ENCODE measurements at places on chromosomes 2 and 18.
A peak's percentile ranks its signal among the peaks of the same experiment; 100 is the strongest.

GRCh38 chr18:24482821-24483220 lies 22.4 kb downstream of the HRH4 start:
- no peak for DNase-seq

GRCh38 chr2:235055891-235056516 lies 104.2 kb downstream of the SH3BP4 start:
- DNase-seq: no peak

GRCh38 chr2:208984376-208985090 lies 439.3 kb upstream of the MAP2 start:
- DNase-seq: no peak

DNA sequence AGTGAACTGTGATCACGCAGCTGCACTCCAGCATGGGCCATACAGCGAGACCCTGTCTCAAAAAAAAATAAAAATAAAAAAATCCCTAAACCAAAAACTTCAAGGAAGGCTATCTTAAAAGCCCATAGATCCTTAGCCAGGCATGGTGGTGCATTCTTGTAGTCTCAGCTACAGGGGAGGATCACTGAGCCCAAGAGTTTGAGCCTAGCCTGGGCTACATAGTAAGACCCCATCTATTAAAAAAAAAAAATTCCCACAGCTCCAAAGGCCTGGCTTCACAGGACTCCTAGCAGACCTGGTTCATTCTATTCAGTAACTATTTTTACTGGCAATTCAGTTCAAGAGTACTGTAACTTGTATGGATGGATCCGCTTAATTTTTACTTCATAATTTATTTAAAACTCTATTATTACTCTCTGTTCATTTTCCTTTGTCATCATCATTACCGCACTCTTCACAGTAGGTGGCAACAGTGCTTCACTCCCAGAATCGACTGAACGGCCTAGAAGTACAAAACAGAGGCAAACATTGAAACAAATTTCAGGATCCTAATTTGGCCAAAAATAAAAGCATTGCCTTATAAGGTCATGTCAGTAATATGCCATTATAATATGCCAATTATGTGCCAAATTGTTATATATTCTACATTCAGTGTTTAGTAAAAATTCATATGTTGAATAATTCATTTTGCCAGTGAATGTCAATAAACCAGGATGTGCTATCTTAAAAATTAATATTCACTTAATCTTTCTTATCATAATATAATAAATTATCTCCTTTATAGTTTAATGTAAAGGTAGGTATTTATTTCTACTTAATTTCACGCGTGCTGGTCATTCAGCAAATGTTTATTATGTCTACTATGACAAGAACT lies 14.3 kb upstream of the STAM2 start:
- DNase-seq: no peak

GRCh38 chr2:219167997-219168396 lies 1.8 kb downstream of the SLC23A3 start:
- no peak for DNase-seq

DNA sequence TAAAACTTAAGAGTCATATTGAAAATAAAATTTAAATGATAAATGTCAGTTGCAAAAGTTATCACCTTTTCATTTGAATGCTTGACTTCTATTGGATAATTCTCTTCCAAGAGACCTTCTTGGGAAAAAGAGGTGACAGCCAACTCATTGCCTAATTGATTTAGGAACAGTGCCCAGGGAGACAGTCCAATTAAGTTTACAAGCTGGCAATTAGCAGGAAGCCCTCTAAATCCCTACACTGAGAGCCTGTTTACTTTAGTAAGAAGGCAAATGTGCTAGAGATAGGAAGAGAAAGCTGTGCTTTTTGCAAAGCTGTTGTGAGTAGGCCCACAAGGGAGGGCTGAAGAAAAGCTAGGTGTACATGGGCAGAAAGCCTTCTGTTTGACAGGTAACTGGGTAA lies 189.1 kb downstream of the WDPCP start:
- no peak for DNase-seq

GRCh38 chr18:12699747-12700146 lies 2.8 kb downstream of the CEP76 start:
- no peak for DNase-seq

GRCh38 chr2:65866148-65866547 lies 433.7 kb upstream of the SPRED2 start:
- DNase-seq: no peak

GRCh38 chr18:75130591-75131328 lies 78.2 kb downstream of the PTGR3 start:
- DNase-seq: no peak

- no peak for DNase-seq
Measured at GRCh38 chr2:54899576-54900200, 150.6 kb downstream of the RTN4 start.

GRCh38 chr2:168770796-168771195 lies 31.6 kb upstream of the NOSTRIN start:
- DNase-seq: no peak

- DNase-seq: no peak
Measured at GRCh38 chr18:49250816-49251388, 209.5 kb downstream of the DYM start.

DNA sequence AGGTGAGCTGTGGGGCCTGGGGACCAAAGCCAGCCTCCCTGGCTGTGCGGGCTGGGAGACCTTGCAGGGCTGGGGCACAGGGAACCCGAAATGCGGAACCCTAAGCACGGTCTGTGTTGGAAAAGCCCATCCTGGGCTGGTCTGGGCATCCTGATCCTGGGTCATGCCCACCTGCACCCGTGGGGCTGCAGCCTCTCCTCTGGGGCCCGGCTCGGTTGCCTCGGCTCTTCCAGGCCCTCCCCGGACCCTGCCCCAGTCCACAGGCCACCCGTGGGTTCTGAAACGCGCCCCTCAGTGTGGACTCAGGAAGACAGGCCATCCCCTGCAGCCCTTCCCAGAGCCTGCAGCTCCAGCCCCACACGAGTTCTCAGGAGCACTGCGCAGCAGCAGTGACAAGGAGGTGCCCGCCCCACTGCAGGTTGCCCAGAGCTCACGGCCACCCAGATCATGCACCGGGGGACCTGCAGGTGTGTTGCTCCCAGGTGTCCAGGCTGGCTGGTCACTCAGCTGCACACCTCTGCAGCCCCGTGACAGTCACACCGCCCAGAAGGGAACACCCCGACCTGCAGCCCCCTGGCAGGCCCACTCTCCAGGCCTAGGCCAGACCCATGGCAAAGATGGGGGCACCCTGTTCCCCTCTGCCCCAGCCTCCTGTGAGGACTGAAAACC lies 12.2 kb upstream of the NFATC1 start:
- DNase-seq: no peak

GRCh38 chr2:151560289-151560688 lies 150.6 kb downstream of the RIF1 start:
- no peak for DNase-seq

DNA sequence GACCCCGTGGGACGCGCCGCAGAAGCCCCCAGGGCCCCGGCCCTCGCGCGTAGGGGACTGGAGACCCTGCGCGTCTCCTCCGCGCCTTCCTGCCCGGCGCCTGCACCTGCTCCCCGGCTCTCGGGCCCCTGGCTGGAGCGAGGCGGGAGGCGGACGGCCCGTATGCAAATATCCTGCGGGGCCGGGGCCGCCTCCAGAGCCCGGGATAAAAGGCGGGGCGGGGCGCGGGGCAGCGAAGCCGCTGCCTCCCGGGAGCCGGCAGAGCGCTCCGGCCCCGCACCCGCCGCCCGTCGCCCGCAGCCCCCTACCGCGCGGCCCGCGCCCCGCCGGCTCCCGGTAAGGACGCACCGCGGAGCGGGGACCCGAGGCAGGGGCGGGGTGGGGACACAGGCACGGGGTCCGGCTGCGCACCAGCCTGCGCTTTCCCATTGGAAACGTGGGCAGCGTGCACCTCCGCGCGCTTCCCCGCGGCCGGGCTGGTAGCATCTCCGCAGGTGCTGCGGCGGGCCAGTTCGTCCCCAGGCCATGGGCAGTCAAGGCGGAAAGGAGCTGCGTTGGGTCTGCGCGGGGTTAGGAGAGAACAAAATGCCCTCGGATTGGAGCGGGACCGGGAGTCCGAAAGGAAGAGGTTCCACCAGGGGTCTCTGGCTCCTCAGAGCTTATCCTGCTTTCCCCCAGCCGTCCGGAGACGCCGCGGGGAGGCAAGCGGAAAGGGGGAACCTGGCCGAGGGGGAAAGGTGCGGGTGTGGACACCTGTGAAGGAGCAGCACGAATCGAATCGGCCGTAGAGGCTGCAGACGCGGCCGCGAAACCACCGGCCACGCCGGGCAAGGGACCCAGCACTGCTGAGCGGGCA lies at the start of gene ATP6V1C2:
Gene ATP6V1C2, plus strand, starts transcription at position 235 of the 856 bp plus-strand sequence. CDS start 1,220 bp downstream, outside the sequence.
- no peak for DNase-seq

DNA sequence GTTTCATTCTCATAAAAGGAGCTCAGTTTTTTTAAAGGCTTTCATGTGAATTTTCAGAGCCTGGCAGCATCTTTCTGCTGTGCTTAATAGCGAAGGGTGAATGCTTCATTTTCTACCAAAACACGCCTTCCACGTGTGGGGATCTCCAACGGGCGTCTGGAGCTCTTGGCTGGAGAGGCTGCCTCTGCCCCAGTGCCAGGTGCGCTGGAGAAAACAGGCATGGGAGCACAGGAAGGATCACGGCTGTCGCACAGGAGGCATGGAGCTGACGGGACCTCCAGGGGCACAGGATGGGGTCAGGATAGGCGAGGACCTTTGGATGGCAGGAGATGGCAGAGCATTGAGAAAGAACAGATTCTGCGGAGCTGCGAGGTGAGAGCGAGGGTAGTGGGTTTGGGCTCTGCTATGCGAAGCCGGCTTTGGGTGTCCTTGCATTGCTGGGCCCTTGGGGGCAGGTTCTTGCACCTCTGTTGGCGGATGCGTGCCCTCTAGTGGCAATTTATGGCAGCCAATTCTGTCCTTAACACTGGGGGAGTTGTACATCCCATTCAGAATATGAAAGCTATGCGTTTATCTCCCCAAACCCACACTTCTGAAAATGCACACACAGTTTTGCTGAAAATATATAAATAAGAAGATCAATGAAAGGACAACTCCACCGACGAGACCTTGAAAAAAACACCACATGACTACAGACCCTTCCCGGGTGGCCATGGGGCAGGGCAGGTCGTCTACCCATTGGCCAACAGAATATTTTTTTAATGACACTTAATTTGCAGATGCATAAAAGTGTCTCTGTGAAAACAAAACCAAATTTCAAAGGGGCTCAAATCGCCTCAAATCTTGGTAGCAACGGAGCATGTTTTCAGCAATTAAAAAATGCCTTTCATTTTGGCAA lies 90.4 kb upstream of the SLC35G4 start:
- peak; percentile 18 for DNase-seq

- DNase-seq: no peak
Measured at GRCh38 chr2:154370873-154371272, 327.6 kb upstream of the KCNJ3 start.

GRCh38 chr2:101524806-101525430 lies 50.0 kb upstream of the RFX8 start:
- no peak for DNase-seq

DNA sequence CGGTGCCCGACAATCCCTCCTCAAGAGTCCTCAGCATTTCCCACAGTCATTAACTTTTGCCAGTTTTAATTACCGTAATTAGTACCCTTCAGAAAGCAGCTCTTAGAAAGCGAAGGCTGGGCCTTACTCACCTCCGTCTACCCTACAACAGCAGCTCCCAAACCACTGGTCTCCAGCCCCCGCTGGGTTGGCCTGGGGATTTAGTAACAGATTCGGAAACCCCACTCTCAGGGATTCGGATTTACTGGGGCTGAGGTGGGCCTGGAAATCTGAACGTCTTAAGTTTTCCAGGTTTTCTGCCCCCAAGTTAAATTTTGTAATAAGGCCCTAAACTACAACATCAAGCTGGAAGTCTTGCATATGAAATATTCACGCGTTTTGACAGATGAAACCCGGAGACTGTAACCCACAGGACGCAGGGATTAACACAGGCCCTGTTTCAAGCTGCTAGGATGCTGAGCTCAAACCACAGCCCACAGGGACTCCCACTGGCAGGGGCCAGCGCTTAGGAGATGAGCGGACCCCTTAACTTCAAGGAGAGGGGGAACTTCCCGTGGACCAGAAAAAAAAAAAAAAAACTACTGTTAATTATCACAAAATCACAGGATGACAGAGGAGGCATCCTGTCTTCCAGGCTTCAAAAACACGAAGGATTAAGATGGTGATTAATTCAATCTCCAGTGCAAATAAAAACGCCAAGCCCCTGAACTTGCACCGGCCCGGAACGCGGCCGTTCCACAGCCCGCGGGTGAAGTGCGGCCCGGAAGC lies 985 bp downstream of the ILKAP start:
- DNase-seq: no peak

- DNase-seq: no peak
Measured at GRCh38 chr2:181446985-181447384, 10.2 kb upstream of the ITGA4 start.

DNA sequence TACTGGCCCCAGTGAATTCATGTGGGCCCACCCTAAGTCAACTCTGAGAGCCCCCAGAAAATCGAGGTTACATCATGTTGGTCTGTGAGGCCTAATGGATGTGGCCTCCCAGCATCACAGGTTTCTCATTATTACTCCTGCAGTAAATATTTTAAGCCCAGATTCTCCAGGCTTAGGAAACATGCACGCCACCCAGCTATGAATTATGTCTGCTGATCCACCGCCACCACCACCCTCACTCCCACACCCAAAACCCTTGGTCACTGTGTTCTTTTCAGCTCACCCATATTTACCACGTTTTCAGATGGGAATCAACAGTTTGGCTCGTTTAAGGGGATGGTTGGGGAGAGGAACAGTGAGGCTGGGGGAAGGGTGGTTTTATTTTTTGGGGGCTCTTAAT lies 128.6 kb downstream of the NCK2 start:
- no peak for DNase-seq

- DNase-seq: no peak
Measured at GRCh38 chr2:55418072-55418471, 1.6 kb downstream of the CCDC88A start.

All from stimulated activated CD4-positive, alpha-beta T cell treated with anti-CD3 and anti-CD28 coated beads, Interleukin-12 subunit alpha, Interleukin-12 subunit beta, amount 100 ng/mL, for 4 hours (primary cell).